ENCODE measurements at places on chromosomes 3 and 15.

GRCh38 chr3:186221760-186222378, 113.0 kb upstream of the ETV5 start:
- no peak for DNase-seq

- DNase-seq = no peak
These were observed 53.0 kb upstream of the CORO2B start for GRCh38 chr15:68525815-68526214.

DNA sequence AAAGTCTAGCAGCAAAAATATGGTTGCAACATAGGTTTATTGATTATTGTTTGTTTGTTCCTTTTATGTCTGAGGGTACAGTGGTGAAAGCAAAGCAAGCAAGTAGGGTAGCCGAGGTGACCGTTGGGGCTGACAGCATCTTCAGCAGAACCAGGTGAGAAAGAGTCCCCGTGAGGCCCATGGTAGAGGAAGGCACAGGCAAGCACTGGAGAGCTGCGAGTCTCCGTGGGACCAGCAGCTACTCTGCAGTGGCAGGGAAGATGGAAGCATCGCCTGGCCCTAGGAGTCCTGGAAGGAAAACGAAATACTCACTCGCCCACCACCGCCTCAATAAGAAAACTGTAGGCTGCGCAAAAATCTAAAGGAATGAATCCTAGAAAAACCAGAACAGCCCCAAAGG, 25.3 kb upstream of the GABRA5 start:
- no peak for DNase-seq

GRCh38 chr15:60392601-60392985, 5.2 kb downstream of the ANXA2 start:
- DNase-seq = no peak

- DNase-seq = no peak
These were observed 684.1 kb downstream of the NTRK3 start for GRCh38 chr15:87572381-87572910.

DNA sequence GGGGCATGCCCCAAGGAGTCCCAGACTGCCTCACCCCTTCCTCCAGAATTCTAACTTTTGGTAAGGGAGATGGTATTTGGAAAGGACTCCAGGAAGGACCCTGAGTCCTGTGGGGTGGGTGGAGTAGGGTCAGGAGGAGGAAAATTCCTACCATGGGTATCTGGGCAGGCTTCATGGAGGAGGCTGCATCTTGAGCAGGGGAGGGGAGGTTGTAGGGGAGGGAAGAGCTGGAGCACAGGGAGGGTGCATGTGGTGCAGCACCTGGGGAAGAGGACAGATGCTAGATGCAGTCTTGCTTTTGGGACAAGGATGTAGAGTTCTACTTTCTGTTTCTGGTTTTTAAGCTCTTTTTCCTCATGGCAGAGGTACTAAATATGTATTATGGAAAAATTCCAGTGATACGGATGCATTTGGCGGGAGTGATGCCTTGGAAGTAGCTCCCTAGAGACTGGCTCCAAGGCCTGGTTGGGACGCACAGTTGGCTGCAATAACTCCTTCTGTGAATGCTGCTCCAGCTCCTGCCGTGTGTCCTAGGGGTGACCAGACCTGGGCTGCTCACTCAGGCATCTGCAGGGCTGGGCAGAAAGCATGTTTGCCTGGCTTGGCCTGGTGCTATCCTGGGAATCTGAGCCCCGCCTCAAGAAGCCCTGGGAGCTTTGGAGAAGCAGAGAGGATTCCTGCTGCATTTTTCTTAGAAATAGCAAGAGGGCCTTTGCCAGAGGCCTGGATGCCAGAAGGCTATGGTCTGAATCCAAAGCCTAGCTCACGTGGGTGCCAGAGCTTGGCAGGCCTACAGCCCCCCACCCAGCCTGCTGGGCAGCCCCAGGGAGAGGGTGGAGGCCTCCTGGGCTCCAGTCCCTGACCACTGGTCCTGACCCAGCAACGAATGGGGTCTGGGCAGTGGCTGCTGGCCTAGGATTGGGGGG, 10.1 kb downstream of the SEMA3F start:
- DNase-seq = no peak
